ENCODE measurements at places on chromosomes 2 and 18.
A peak's percentile ranks its signal among the peaks of the same experiment; 100 is the strongest.

DNA sequence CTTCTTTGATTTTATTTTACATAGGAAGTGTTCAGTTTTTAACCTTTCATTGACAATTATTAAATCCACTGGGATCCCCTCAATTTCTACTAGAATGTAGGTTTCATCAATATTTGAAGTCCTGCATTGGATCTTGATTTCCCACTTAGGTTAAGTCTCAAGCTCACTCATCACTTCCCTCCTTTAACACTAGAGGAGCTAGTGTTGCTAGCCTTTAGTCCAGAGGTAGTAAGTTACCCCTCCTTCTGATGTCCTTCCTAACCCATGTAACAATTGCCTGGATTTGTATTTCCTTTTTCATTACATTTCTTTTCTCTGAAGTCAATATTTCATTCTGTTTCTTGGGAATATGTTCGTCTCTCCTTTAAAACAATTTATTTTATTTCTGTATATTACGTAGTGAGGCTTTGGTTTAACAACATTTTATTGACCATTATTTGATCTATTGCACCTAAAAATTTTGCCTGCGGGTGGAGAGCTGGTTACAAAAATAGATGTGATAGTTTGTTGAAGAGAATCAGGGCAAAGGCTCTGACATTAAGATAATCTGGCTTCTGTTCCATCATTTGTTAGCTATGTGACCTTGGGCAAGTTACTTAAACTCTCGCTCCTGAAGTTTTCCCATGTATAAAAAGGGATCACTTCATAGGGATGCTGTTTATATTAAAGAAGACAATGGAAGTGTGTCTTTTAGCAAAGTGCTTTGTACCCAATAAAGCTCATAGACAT lies 833.0 kb downstream of the SLC4A3 start:
- DNase-seq, result no peak

- no peak for DNase-seq
Observed at GRCh38 chr18:22165603-22166068, 3.8 kb upstream of the GATA6 start.

- DNase-seq, result no peak
Observed at GRCh38 chr2:109435066-109435690, 178.6 kb downstream of the SEPTIN10 start.

GRCh38 chr2:188219541-188219940 lies 72.1 kb upstream of the GULP1 start:
- DNase-seq, result no peak

- peak; percentile 23 for DNase-seq
Observed at GRCh38 chr2:45930396-45930792, 278.9 kb downstream of the PRKCE start.

GRCh38 chr18:45920367-45920766 lies 46.8 kb downstream of the EPG5 start:
- DNase-seq, result no peak

DNA sequence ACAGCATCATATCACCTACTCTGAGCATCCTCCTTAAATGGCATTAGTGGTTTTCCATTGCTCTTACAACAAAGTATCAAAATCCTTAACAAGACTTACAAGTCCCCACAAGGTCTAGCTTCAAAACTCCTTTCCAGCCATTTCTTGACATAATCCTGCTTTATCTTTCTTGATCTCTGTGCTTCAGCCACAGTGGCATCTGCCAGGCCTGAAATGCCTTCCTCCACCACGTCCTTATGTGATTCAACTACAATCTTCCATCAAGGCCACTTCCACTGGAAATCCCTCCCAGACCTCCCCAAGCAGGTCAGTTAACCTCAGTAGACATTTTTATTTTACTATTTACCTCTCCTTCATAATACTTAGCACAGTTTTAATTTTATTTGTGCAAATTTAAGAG lies 83.8 kb upstream of the CCDC150 start:
- DNase-seq, result no peak

All from AG04450 (cell line).